Endodermal cell (in vitro differentiated cells): ENCODE measurements at places on chromosomes 11 and 22. TPM values are rescaled to one million over a fixed set of nuclear protein-coding genes. Genes with fewer than 3 reads are reported as not detected.

DNA sequence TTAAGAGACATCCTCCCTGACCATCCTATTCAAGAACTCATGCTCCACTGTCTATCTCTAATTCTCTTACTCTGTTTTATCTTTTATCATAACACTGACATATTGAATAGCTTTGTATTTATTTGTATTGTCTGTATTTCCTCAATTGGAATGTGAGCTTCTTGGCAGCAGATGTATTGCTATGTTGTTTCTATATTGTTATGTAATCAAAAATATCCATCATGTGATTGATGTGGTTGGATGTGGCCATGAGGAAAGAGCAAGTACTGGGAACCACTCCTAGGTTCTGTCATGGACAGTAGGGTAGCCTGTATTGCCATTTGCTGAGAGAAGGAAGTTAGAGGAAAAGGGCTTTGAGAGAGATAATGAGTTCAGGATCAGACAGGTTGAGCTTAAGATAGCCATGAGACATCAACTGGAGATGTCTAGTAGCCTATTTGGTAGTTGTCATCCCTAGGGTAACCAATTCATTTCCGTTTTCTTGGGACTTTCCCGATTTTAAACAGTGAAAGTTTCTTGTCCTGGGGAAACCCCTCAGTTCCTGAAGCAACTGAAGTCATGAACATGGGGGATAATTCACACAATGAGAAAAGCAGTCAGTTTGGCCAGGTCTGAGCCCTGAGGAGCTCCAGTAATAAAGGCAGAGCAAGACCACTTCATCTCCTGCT is 404.5 kb downstream of the INSC start:
- H3K4me3 ChIP-seq: no peak overlapping the region
- no peaks in the 10 kb centered on the region for H3K27me3 ChIP-seq
- no peaks in the 10 kb centered on the region for H3K36me3 ChIP-seq
- no peak overlapping the region for H3K27ac ChIP-seq
- no peaks in the 10 kb centered on the region for H3K4me1 ChIP-seq

- no peaks in the 10 kb centered on the region for H3K27me3 ChIP-seq
- H3K4me1 ChIP-seq: peaks cover 11% of the 10 kb centered on the region
- H3K27ac ChIP-seq: no peak overlapping the region
- peak; percentile 48 for DNase-seq
Observed at GRCh38 chr11:102384419-102385079, 37.5 kb downstream of the BIRC2 start.

DNA sequence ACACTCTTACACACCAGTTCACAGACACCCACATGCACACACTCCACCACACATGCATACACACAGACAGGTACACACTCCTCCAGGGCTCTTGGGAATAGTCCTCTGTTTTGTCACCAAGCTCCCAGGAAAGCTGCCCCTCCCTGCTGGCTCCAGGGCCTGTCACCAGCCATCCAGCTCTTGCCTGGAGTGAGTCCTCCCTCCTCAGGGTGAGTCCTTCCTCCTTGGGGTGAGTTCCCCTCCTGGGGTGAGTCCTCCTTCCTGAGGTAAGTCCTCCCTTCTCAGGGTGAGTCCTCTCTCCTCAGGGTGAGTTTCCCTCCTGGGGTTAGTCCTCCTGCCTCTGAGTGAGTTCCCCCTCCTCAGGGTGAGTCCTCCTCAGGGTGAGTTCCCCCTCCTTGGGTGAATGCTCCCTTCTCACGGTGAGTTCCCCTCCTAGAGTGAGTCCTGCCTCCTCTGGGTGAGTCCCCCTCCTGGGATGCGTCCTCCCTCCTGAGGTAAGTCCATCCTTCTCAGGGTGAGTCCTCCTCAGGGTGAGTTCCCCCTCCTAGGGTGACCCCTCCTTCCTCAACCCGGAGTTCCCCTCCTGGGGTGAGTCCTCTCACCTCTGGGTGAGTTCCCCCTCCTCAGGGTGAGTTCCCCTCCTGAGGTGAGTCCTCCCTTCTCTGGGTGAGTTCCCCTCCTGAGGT is 100.6 kb upstream of the FGF3 start:
- H3K27me3 ChIP-seq: peaks cover 20% of the 10 kb centered on the region
- DNase-seq: peak; percentile 46
- no peaks in the 10 kb centered on the region for H3K4me1 ChIP-seq
- H3K4me3 ChIP-seq: no peak overlapping the region
- no peaks in the 10 kb centered on the region for H3K36me3 ChIP-seq

The NNMT gene
- not detected in 3 replicates for total RNA-seq

The MIOX gene
- total RNA-seq: 0.23 TPM in 1 of 2 replicates, not detected in the other

The BCR gene
- 88.3 and 102 TPM in 2 replicates for total RNA-seq
